IPS DF 6.9 (cell line): ENCODE measurements at places on chromosomes 16 and 17.

GRCh38 chr16:2229632-2230250 is 6.3 kb downstream of the E4F1 start:
- no peak for DNase-seq

GRCh38 chr17:37756051-37756450 is 11.2 kb upstream of the HNF1B start:
- DNase-seq: no peak

DNA sequence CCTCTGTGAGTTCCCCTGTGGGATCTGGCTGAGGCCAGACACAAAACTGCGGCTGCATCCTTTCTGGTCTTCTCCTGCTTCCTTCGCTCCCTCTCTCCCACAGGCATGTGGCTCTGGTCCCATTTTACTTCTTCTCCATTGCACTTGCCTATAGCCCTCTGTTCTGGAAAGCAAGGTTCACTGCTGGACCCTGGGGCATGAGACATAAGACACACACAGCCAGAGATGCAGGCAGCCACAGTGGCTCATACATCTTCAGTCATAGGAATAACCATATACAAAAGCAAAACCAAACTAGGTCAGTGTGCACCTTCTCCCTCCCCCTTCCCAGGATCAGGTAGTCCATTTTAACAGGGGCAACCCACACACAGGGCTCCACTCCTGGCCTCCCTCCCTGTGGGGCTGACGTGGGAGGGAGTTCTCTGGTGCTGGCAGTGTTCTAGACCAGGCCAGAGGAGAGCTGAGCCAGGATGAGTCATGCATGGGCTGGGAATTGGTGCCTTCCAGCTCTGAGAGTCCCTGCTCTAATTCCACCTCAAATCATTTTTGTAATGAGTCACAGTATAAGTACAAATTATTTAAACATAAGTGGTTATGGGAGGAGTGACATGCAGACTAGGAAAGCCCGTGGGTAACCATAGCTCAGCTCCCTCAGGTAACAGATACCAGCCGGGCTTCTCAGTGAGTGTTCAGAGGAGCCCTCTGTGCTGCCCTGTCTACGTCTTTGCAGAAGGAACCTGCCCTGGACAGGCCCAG is 58.0 kb downstream of the ASIC2 start:
- DNase-seq: no peak

DNA sequence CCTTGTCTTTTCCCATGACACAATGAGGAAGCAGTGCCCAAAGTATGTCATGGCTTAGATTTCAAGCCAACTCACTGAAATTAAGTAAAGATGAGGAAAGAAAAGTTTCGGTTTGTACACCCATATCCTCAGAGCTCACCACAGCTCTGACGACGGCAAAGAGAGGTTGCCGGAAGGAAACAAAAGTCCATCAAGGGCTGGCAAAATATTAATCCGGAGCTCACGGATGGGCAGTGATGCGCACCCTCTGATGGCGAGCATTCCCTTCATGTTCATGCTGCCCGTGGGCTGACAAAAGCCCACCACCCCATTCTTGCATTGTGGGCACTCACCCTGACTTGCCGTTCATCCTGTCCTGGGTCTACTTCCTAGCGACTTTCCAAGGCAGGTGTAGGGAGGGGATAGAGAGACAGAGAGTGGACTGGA is 103.1 kb downstream of the SOX9 start:
- DNase-seq: no peak

DNA sequence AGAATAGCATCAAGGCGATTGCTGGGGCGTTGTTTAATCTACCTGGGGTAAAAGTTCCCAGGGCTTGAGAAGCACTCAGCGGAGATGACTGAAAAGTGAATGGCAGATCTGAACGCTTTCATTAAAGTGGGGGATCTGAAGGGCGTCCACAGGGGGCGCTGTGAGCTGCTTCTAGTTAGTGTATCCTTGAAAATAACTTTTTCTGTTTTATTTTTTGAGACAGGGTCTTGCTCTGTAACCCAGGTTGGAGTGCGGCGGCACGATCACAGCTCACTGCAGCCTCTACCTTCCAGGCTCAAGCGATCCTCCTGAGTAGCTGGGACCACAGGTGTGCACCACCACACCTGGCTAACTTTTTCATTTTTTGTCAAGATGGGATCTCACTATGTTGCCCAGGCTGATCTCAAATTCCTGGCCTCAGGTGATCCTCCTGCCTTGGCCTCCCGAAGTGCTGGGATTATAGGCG is 360.4 kb downstream of the SEC14L1 start:
- no peak for DNase-seq

- DNase-seq: no peak
Observed at GRCh38 chr17:82246365-82247181, 17.7 kb downstream of the SLC16A3 start.

DNA sequence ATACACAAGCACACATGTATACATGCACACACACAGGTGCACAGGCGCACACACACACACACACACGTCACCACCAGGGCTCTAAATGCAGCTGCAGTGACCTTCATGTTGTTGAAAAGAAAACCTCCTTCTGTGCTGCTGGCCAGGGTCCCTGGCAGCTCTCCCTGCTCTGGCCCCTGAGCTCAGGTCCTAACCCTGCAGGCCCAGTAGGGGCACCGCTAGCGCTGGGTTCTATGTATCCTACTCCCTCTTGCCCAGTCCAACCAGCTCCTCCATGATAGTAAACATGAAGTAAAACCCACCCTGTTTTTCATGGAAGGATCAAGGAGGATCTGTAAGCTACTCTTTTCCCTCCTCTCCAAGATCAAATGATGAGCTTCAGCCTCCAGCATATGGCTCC is 172.8 kb downstream of the RBFOX3 start:
- DNase-seq: no peak

DNA sequence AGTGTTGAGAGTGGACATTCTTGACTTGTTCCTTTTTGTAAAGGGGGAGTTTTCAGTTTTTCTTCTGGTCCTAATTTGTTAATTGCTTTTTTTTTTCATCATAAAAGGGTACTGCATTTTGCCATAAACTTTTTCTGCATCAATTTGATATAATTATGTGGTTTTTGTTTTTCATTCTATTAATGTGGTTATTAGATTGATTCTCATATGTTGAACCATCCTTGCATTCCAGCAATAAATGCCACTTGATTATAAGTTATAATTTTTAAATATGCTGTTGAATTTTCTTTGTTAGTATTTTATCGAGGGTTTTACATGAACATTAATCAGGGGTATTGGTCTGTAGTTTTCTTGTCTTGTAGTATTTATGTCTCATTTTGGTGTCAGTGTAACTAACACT is 87.2 kb upstream of the SMIM36 start:
- DNase-seq: no peak

GRCh38 chr17:74163836-74164235 is 39.6 kb upstream of the RPL38 start:
- DNase-seq: no peak

DNA sequence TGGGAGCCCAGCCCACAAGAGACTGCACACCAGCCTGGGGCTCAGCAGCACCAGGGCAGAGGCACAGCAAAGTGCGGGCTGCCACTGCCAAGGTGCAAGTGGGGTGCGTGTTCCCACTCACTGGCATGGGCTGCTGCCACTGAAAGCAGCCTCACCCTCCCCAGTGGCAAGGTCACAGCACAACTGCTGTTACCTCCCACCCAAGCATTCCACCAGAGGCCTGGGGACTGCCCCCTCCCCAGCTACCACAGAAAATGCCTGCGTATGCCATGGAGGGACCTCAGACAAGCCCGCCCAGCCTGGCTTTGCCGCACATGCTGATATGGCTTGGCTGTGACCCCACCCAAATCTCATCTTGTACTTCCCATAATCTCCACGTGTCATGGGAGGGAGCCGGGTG is 33.1 kb downstream of the MEAK7 start:
- DNase-seq: no peak

- no peak for DNase-seq
Observed at GRCh38 chr16:89422905-89423630, 67.3 kb downstream of the ANKRD11 start.

- no peak for DNase-seq
Observed at GRCh38 chr17:27239046-27239445, 54.9 kb upstream of the WSB1 start.

GRCh38 chr16:87068762-87069150 is 248.4 kb downstream of the C16orf95 start:
- DNase-seq: no peak

DNA sequence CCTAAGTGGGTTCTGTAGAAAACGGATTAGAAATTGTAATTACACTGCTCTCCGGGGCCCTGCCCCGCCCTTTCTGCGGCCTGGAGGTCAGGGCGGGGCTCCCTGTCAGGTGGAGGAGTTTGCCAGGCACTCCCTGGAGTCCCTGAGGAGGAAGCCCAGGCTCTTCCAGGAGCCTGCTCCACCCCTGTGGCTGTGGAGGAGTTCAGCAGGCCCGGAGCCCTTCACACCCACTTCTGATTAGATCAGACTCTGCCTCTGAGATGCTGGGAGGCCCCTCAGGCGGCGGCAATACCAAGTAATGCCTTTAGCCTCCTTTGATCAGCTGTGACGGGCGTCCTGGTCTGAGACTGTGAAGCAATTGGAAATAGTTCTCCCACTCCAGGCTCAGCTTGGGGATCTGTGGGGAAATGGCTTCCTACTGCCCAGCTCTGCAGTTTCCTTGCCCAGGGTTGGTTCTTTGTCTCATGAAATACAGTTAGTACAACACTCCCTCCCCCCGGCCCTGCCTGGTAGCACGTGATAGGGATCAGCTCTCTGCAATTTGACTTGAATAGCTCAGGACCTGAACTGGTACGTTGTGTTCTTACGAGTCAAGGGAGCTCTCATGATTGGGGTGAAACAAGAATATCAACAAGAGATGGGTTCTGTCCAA is 22.3 kb downstream of the BAIAP2 start:
- no peak for DNase-seq
